ENCODE measurements at places on chromosomes 12 and 14. TPM values are rescaled to one million over a fixed set of nuclear protein-coding genes. Genes with fewer than 3 reads are reported as not detected.

The ACAD10 gene
- 13.0 TPM for total RNA-seq

The ERP29 gene
- total RNA-seq = 26.8 TPM

The FOS gene
- total RNA-seq = 232 TPM

The TRIP11 gene
- total RNA-seq = 26.1 TPM

GRCh38 chr12:62928632-62929031 is 6.3 kb downstream of the PPM1H start:
- no peak for DNase-seq

DNA sequence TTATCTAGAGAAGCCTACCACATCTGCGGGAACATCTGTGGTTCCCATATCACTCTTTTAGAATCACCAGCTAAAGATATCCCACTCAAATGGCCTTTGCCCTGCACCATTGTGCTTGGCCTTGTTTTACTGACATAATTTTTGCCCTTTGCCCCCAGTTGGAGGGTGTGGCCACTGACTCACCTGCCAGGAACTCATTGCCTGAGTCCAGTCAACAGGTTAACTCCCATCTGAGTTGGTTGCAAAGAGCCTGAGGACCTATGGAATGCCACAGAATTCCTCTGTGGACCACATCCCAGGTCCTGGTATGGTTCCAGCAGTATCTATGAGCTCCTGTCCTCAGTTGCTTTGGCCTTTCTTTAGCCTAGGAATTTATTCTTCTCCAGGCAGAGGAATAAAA is 55.7 kb upstream of the PTGR2 start:
- no peak for DNase-seq

DNA sequence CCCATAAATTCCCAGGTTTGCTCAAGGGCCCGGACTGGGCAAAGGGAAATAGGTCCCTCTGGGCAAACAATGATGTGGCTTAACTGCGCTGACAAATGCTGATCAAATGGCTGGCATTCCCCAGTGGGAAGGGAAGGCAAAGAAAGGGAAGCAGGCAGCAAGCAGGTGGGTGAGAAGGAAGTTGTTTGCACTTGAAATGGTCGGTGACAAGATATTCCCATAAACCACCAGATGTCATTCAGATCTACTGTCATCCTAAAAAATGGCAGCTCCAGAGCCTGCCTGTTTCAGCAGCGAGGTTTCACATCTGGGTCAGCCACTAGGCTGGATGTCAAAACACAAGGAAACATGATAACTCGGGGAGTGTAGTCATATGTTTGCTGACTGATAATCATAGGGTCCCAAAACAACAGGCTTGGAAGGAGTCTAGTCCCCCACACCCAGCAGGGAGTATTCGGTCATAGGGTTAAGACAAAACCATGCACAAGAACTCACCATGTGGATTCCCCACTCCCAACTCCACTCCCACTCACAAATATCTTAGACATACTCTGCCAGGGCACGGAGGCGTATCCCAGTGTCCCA is 37.9 kb upstream of the MDM1 start:
- no peak for DNase-seq

DNA sequence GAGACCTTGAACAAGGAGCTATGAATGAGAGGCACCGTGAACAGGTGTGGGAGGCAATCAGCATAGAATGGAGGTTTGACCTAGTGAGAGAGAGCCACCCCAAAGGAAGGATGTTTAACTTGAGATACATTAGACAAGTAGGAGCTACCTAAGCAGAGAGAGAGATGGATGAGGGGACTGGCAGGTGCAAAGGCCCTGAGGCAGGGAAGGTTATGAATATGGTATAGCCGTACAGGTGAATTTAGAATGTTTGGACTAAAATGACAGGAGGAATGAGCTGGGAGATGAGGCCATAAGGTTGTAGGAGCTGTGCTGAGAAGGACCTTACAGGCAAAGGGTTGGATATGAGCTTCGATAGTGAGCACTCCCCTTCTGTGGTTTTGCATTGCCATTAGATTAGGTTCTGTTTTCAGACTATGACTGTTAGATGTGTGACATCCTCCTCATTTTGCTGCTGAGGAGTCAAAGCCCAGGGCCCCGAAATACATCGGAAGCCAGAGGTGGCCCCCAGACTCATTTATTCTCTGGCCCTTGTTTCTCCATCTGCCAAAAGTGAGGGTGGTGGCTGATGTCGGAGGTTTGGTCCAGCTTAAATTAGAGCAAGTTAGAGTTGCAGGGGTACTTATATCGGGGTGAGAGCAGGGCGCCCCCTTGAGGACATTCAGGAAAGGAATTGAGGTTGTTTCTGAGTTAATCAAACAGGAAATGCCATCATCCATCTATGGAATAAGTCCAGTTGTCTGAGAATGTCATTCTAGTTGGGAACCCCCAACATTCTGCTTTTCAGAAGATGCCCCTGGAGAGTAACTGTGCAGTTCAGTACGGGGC is 29.4 kb downstream of the SLC24A4 start:
- no peak for DNase-seq

- DNase-seq = peak; percentile 68
Observed at GRCh38 chr14:90758959-90759358, 57.3 kb downstream of the TTC7B start.

GRCh38 chr12:24153079-24153478 is 203.6 kb upstream of the SOX5 start:
- no peak for DNase-seq

DNA sequence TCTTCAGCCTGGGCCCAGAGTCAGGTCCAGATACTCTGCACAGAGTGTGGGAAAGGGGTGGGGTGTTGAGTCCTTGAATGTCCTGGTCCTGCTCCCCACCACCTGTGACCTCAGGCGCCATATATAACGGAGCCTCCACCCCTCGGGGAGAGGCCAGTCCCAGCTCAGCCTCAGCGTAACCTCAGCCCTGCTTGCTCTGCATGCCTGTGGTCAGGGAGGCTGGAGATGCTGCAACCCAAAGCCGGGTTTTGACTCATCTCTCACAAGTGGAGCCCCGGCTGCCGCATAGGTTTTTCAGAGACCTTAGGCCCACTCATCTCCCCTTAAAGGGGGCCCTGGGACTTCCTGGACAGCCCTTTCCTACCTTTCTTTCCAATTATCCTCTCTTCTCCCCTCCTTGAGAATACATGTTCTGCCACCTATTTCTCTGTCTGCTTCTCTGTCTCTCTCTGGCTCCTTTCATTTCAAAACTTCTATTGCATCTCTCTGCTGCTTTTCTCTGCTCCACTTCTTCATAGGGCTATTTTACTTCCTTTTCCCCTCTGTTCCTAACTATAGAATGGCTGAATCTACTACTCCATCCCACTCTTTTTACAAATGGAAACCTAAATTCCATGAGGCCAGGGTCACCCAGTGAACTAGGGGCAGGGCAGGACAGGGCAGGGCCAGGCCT is 1.2 kb downstream of the ITGB7 start:
- DNase-seq = no peak

- no peak for DNase-seq
Observed at GRCh38 chr14:70601162-70601561, 707 bp upstream of the MED6 start.

DNA sequence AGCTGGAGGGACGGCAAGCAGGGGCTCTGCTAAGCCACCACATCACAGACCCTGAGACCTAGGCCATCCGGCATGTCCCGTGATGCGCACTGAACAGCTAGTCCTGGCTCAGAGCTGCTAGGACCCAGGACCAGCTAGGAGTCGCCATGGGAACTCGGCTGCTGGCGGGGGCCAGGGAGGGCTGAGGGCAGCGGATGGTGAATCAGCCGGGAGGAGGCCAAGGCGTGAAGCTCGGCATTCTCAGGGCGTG is 5.1 kb downstream of the AHNAK2 start:
- peak; percentile 92 for DNase-seq

DNA sequence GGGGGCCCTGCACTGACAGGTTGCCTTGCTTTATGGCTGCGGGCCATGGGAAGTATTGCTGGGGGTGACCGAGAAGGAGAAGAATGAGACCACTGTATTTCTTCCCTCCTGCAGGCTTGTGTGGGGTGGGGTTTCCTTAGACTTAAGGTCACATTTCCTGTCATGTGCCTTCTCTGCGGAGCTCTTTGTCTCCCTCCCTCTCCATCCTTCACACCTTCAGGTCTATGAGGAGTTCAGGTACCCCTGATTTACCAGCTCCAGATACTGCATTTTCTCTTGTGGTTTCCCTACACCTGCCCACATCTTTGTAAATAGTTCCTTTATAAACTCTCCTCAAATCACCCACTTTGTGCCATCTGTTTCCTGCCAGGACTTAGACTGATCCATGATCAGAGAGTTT is 3.6 kb downstream of the FNTB start:
- DNase-seq = no peak

- DNase-seq = no peak
Observed at GRCh38 chr12:1448336-1448735, 146.0 kb downstream of the FBXL14 start.

GRCh38 chr12:123148655-123149054 is 2.2 kb downstream of the PITPNM2 start:
- no peak for DNase-seq

Measured in right atrium auricular region (tissue), 2 donors.